ENCODE measurements at places on chromosomes 5 and 9.

- DNase-seq, result peak; percentile 33
These were observed 36.8 kb downstream of the SLC44A1 start for GRCh38 chr9:105281272-105281671.

DNA sequence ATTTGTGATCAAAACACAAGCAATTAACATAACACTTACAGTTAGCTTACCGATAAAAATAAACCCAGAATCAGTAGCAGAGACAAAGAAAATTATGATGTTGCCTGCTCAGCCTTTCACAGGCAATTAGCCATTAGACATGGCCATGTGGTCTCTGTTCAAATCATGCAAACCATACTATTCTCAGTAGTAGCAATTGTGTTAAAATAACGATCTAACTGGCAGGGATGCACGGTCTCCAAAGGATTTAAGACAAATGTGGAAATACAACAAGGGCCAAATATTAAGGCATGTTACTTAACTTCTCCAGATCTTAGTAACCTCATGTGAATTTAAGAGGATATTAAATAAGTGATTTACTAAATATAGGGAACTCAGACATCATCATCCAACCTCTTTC lies 59.5 kb downstream of the PTBP3 start:
- no peak for DNase-seq

DNA sequence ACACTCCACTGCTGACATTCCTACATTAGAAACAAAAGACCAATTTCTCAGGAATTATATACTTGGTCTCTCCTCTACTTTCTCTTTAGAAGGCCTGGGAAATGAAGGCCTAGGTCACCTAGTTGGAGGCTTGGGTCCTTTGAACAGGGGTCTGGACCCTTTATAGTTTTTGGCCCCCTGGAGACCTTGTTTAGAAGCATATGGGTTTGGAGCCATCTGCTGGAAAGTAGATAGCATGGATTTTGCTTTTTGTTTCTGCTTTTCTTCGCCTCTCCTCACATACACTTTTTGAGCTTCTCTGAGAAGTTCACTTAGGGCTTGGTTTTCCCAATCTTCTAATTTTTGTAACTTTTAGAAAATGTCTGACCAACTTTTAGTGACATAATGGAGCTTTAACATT lies 67.1 kb upstream of the CDK20 start:
- peak; percentile 37 for DNase-seq

DNA sequence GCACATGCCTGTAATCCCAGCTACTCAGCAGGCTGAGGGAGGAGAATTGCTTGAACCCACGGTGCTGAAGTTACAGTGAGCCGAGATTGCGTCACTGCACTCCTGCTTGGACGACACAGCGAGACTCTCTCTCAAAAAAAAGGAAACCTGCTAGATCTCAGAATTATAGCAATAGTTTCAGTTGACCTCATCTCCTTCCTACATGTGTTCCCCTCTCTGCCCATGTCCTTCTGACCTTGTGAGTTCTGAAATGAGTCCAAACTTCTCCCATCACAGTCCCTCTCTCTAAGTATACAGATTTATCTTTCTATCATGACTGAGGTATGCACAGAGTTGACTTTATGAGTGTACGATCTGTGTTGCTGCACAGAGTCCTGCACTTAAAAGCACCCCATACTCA lies 44.6 kb upstream of the SHOC1 start:
- peak; percentile 44 for DNase-seq

DNA sequence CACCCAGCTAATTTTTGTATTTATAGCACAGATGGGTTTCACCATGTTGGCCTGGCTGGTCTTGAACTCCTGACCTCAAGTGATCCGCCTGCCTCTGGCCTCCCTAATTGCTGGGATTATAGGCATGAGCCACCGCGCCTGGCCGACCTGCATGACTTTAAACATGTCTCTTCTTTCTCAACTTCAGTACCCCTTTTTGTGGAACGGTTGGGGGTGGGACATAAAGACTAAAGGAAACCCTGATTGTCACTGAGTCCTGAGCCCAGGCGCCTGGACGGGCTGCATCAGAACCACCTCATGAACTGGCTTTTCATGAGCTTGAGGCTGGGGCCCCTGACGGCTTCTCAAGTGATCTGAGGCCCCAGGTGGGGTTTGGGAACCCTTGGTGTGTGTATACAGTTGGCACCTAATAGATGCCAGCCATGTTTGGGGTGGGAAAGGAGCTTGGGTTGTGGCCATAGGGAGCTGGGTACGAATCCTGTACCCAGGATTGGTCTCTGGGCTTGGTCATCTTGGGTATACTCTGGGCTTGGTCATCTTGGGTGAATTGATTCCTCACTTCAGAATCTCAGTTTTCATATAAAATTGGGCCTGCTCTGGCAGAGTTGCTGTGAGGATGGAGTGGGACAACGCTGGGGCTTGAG lies 2.2 kb downstream of the GRK6 start:
- no peak for DNase-seq

DNA sequence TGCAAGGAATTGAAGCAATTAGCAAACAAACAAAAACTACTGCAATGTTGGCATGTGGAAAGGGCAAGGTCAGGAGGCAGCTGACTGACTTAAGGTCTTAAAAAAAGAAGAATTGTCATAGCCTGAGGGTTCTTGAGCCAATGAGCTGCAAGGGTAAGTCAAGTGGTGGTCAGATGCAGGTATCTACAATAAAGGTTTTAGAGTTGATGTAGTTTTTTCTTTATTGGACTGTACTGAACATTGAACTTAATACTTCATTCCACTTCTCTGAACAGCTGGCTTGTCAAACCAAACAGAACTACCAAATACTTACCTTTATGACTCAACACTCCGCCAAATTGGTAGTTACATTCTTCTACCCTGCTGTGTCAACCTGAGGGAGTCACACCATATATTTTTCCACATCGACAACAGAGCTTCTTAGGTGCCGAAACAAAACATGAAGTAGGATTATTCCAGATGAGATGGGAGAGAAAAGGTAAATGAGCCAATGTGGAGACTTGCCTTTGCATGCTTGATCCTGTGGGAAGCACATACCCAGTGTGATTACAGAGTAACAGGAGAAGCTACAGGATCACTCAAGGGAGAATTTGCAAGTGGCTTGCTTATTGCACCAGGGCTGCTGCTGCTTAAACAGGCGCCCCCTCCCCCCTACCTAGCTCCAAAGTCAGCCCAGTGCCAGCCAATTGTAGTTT lies 35.3 kb downstream of the EQTN start:
- DNase-seq, result no peak

All from ELR (cell line).